NCI-H2081 treated with DMSO at 0.1 percent for 48 hours (cell line): ENCODE measurements at places on chromosomes 2 and 18.

DNA sequence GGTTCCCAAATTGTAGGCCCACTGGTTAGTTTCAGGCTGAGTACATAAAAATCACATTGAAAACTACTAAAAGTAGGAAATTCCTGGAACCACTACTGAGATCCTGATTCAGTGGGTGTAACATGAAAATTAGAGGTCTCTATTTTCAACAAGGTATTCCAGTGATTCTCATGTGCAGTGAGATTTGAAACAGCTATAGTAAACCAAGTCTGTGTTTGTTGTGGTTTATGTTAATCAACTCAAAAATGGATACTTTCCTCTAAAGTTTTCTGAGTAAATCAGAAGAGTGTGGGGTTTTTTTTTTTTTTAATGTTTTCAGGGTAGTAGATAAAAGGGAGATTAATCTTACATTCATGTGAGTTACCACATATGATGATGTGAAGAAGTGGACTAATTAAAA is 42.4 kb upstream of the LIMS1 start:
- DNase-seq, result no peak

GRCh38 chr2:55106148-55106547 is 55.9 kb upstream of the RTN4 start:
- no peak for DNase-seq

DNA sequence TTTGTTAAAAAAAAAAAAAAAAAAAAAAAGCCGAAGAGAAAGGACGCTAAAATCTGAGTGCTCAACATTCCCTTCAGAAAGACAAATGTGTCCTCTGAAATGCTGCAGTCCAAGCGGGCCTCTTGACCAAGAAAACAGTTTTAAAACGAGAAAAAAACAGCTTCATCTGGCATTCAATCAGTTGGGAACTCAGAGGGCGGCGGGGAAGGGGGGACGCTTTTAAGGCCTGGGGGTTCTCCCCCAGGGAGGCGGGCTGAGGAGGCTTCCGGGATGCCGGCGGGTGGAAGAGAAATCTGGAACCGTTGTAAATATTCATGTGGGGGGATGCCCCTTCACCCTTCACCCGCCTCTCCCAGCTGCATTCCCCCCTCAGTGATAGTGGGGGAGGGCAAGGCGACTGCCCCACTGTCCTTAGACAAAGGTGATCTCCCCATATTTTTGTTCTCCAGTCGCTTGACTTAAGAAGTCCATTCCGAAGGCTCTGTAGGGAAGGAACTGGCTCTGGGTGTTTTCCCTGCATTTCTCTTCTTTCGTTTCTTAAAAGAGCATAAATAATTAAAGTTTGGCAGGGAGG is 3.3 kb upstream of the HOXD11 start:
- no peak for DNase-seq

GRCh38 chr18:7872569-7872968 is 305.5 kb downstream of the PTPRM start:
- peak; percentile 3 for DNase-seq
